ENCODE measurements at places on chromosomes 4 and X. TPM values are rescaled to one million over a fixed set of nuclear protein-coding genes. Genes with fewer than 3 reads are reported as not detected.

DNA sequence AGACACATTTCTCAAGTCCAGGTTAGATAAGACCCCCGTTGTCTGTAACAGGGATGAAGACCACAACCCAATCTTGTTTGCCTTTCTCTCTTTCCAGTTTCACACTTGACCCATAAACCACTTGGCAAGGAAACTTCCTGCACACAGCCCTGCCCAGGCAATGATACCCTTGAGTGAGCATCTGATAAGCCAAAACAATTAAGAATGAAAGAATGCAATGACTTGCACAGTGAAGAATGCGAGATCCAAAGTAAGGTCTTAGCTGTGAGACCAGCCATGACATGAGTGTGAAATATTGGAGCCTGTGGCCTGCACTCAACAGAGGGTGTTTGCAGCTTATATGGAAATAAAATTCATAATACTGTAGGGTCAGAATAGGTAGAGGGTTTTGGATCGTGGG lies 37.9 kb upstream of the MXRA5 start:
- no peak for DNase-seq
- H3K4me1 ChIP-seq = no peaks in the 10 kb centered on the region
- H3K4me3 ChIP-seq = no peak overlapping the region
- no peaks in the 10 kb centered on the region for H3K36me3 ChIP-seq
- no peaks in the 10 kb centered on the region for H3K27me3 ChIP-seq

GRCh38 chrX:44106864-44107263 lies 133.7 kb upstream of the NDP start:
- no peak overlapping the region for H3K4me3 ChIP-seq
- no peak overlapping the region for H3K27ac ChIP-seq
- no peak for DNase-seq
- H3K4me1 ChIP-seq = no peaks in the 10 kb centered on the region
- no peaks in the 10 kb centered on the region for H3K27me3 ChIP-seq

GRCh38 chrX:28324321-28324721 lies 262.9 kb upstream of the IL1RAPL1 start:
- no peak for DNase-seq
- no peak overlapping the region for H3K4me3 ChIP-seq
- H3K27me3 ChIP-seq = no peaks in the 10 kb centered on the region
- no peaks in the 10 kb centered on the region for H3K4me1 ChIP-seq
- H3K27ac ChIP-seq = no peak overlapping the region
- H3K36me3 ChIP-seq = no peaks in the 10 kb centered on the region

DNA sequence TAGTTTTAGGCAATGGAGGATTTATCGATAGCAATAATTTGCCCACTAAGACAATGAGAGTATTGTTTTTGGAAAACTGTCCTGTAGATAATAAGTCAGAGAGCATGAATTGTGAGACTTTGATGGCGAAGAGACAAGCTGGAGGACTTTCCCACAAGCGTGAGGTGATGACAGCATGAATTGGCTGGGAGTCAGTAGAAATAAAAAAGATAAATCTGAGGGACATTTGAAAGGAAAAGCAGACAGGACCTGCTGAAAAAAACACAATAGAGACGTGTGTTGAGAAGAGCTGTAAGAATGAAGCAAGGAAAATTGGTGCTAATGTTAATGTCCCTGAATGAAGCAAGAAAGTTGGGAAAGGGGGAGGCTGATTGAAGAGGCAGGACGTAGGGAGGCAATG lies 233.5 kb downstream of the DCTD start:
- no peak overlapping the region for H3K27ac ChIP-seq
- no peaks in the 10 kb centered on the region for H3K36me3 ChIP-seq
- no peak for DNase-seq
- no peak overlapping the region for H3K4me3 ChIP-seq
- H3K4me1 ChIP-seq = no peaks in the 10 kb centered on the region
- H3K27me3 ChIP-seq = no peaks in the 10 kb centered on the region

- no peaks in the 10 kb centered on the region for H3K36me3 ChIP-seq
- no peak overlapping the region for H3K27ac ChIP-seq
- H3K27me3 ChIP-seq = no peaks in the 10 kb centered on the region
- H3K4me1 ChIP-seq = no peaks in the 10 kb centered on the region
Observed at GRCh38 chr4:150012851-150013360, 65.3 kb upstream of the DCLK2 start.

DNA sequence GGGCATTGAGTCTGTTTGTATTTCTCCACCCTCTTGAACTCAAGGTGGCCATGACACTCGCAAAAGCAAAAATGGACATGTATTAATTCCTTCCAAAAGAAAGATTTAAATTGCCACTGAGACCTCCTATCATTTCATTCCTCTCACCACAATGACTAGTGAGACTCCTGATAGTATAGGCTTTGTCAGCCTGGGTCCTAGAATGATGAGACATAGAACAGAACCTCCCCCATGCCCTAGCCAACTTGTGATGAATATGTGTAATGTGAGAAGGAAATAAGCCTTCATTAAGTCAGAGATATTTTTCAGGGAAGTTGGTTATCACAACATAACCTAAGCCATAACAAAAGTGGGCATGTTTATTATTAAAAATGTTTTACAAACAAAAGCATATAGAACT lies 62.5 kb downstream of the ASB9 start:
- no peak for DNase-seq
- no peaks in the 10 kb centered on the region for H3K4me1 ChIP-seq
- no peaks in the 10 kb centered on the region for H3K27me3 ChIP-seq
- no peak overlapping the region for H3K4me3 ChIP-seq
- no peaks in the 10 kb centered on the region for H3K36me3 ChIP-seq

DNA sequence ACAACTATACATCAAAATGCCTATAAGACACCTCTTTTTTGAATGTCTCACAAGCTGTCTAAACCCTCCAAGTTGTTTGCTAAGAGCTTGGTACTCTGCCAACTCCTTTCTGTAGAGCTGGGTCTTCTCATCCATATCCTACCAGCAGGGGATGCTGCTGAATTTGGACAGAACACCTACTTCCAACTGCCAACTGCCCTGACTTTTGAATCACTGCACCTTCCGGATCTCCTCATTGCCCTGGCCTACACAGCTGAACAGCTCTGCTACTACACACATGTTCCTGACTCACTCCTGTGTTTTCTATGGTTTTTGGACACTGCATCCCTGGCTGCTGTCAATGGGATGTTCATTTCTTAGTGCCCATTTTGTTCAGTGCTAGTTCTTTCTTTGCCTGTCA lies 18.7 kb downstream of the FAM184B start:
- H3K4me1 ChIP-seq = no peaks in the 10 kb centered on the region
- no peak overlapping the region for H3K27ac ChIP-seq
- no peak overlapping the region for H3K4me3 ChIP-seq
- DNase-seq = no peak
- no peaks in the 10 kb centered on the region for H3K27me3 ChIP-seq

DNA sequence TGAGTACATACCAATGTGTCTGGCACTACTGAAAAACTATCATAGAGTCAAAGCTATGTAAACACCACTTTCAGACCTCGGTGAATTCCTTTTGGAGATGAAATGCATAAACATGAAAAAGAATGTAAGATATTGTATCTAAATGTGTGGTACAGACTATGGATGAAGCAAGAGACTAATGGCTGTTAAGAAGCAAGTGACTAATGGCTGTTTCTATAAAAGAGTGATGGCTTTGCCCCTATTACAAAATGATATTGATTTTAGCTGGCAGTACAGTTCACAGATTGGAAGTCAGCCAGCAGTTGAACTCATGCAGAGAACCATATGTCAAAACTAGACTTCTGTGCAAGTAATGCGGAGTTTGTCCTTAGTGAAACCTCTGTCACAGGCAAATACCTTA lies 359.3 kb downstream of the GRXCR1 start:
- no peak for DNase-seq
- no peak overlapping the region for H3K4me3 ChIP-seq
- no peak overlapping the region for H3K27ac ChIP-seq
- no peaks in the 10 kb centered on the region for H3K27me3 ChIP-seq

- H3K27ac ChIP-seq = no peak overlapping the region
- H3K27me3 ChIP-seq = no peaks in the 10 kb centered on the region
- no peaks in the 10 kb centered on the region for H3K4me1 ChIP-seq
- DNase-seq = no peak
Observed at GRCh38 chrX:79409657-79410056, 42.5 kb upstream of the ITM2A start.

DNA sequence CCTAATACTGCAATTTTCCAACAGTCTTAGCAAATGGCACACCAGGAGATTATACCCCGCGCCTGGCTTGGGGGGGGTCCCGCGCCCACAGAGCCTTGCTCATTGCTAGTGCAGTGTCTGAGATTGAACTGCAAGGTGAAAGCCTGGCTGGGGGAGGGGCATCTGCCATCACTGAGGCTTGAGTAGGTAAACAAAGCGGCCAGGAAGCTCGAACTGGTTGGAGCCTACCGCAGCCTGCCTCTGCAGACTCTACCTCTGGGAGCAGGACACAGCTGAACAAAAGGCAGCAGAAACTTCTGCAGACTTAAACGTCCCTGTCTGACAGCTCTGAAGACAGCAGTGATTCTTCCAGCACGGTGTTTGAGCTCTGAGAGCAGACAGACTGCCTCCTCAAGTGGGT lies 172.8 kb upstream of the NAP1L5 start:
- H3K27ac ChIP-seq = no peak overlapping the region
- DNase-seq = no peak
- H3K27me3 ChIP-seq = no peaks in the 10 kb centered on the region
- no peaks in the 10 kb centered on the region for H3K36me3 ChIP-seq

- no peaks in the 10 kb centered on the region for H3K27me3 ChIP-seq
- H3K4me1 ChIP-seq = no peaks in the 10 kb centered on the region
- no peaks in the 10 kb centered on the region for H3K36me3 ChIP-seq
- no peak overlapping the region for H3K4me3 ChIP-seq
- H3K27ac ChIP-seq = no peak overlapping the region
- no peak for DNase-seq
Observed at GRCh38 chr4:95444812-95445211, 104.0 kb downstream of the UNC5C start.

DNA sequence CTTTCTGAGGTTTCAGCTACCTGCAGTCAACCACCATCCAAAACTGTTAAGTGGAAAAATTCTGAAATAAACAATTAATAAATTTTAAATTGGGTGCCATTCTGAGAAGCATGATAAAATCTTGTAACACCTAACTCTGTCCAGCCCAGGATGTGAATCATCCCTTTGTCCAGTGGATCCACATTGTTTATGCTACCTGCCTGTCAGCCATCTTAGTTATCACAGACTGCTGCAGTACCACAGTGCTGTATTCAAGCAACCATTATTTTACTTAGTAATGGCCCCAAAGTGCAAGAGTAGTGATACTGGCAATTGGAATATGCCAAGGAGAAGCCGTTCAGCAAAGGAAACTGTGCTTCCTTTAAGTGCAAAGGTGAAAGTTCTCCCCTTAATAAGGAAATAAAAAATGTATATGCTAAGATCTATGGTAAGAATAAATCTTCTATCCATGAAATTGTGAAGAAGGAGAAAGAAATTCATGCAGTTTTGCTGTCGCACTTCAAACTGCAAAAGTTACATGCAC lies 20.6 kb downstream of the CAMK2D start:
- no peaks in the 10 kb centered on the region for H3K36me3 ChIP-seq
- DNase-seq = no peak
- no peak overlapping the region for H3K27ac ChIP-seq
- H3K4me3 ChIP-seq = no peak overlapping the region
- no peaks in the 10 kb centered on the region for H3K27me3 ChIP-seq
- H3K4me1 ChIP-seq = no peaks in the 10 kb centered on the region

GRCh38 chrX:69083361-69083760 lies 81.9 kb downstream of the PJA1 start:
- H3K4me1 ChIP-seq = no peaks in the 10 kb centered on the region
- no peak overlapping the region for H3K27ac ChIP-seq
- no peak overlapping the region for H3K4me3 ChIP-seq
- no peak for DNase-seq

- H3K4me3 ChIP-seq = no peak overlapping the region
- H3K4me1 ChIP-seq = no peaks in the 10 kb centered on the region
- H3K27me3 ChIP-seq = no peaks in the 10 kb centered on the region
- H3K27ac ChIP-seq = no peak overlapping the region
Observed at GRCh38 chr4:43234626-43235415, 342.3 kb downstream of the GRXCR1 start.

- no peaks in the 10 kb centered on the region for H3K4me1 ChIP-seq
- H3K36me3 ChIP-seq = no peaks in the 10 kb centered on the region
- no peak overlapping the region for H3K4me3 ChIP-seq
- no peak overlapping the region for H3K27ac ChIP-seq
Observed at GRCh38 chrX:54171527-54172250, 11.4 kb downstream of the FAM120C start.

FAM133A gene
- total RNA-seq = 0.08 TPM

FAM149A gene
- total RNA-seq = 16.6 TPM

P2RY10 gene
- total RNA-seq = 0.57 TPM

ZRSR2 gene
- 7.9 TPM for total RNA-seq

SPACA5 gene
- not detected for total RNA-seq

SLC9B1 gene
- not detected for total RNA-seq
